T follicular helper cell (primary cell): ENCODE measurements at places on chromosomes 16 and 17.

GRCh38 chr16:49529411-49530045 is 155.9 kb downstream of the C16orf78 start:
- no peak for DNase-seq

GRCh38 chr16:20064931-20065330 is 8.8 kb downstream of the GPR139 start:
- no peak for DNase-seq

DNA sequence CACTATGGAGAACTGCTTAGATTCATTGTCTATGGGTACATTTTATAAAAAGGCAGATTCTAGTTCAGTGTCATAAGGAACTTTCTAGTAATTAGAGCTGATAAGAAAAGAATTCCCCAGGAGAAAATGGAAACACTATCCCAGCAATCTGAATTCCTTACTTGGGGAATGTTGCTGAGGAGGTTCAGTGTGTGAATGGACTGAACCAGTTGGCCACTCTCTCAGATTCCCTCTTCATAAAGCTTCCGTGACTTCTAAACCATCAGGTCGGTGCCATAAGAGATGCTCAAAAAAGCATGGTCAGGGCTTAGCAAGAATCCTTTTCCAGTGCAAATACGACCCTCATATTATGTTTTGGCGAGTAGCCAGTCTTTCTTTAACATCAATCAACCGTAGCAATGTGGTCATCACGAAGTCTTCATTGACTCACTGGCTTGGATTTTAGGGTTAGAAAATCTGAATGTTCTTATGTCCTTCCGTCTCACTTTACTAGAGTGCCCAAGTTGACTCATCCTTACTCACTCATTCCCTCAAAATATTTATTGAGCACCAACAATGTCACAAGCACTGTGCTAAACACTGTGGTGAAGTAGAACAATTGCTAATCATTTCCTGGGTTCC is 102.7 kb upstream of the HLF start:
- DNase-seq: no peak

DNA sequence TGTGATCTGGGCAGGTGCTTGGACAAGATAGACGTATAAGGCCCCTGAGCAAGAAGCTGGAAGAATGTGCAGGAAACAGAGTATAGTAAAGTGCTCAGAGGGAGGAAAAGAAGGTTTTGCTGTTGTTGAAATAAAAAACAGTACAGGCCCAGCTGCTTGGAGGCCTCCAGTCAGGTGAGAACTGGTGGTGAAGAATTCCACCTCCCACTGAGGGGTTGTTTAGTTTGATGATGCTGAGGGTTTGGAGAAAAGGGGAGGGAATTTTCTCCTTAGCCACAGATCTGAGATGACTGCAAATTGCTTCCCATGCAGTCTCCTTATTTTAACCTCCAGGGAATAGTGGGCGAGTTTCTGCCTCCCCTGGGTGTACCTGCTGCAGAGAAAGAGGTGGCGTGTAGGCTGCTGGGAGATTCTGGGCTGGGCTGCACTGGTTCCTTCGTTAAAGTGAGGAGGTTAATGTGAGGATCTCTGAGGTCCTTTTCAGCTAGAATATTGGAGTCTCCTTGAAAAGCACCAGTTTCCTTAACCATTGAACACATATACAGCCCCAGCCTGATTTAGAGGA is 25.8 kb downstream of the SMPD3 start:
- DNase-seq: no peak

DNA sequence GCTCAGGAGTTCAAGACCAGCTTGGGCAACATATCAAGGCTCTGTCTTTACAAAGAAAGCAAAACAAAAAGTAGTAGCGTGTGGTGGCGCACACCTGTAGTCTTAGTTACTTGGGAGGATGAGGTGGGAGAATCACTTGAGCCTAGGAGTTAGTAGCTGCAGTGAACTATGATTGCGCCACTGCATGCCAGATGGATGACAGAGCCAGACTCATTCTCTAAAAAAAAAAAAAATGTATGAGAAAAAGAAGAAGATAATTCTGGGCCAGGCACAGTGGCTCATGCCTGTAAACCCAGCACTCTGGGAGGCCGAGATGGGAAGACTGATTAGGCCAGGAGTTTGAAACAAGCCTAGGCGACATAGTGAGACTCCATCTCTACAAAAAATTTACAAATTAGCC is 28.5 kb downstream of the STAT5B start:
- DNase-seq: no peak

GRCh38 chr17:34291721-34292348 is 6.3 kb downstream of the CCL11 start:
- no peak for DNase-seq

DNA sequence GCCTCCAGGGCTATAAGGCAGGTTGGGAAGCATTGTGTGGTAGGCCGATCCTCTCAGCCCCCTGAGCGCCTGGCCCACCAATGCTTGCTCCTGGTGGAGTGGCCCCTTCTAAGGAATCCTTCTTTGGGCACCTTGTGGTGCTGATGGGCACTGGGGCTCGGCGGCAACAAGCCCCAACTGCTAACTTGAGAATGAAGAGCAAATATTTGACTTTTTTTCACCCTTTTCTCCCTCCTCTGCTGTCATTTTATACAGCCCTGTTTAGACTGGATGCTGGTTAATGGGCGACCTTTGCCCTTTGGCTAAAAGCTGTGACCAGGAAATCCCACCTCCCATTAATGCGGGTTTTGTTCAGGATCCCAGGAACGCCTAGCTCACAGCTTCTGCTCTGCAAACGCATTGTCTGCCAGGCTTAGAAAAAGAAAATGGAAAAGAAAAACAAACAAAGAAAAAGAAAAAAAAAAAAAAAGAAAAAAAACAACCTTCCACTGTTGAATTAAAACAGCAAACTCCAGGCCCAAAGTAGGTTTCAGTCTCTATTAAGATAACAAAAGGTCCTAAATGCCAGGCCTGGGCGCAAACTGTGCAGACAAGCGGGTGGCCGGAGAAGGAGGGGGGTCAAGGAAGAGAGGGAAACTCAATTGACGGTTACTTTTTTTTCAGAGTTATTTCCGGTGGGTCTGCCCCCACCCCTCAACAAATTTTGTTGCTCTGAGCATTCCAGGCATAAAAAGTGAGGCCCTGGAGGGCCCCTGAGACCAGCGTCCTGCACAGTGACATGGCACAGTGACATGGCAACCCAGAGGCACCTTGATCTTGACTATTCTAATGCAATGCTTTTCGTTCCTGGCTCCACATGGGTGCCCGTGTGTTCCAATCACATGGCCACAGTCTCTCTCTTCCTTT is 301.4 kb downstream of the MAF start:
- DNase-seq: no peak

GRCh38 chr17:6512552-6512951 is 43.8 kb downstream of the PITPNM3 start:
- DNase-seq: no peak

DNA sequence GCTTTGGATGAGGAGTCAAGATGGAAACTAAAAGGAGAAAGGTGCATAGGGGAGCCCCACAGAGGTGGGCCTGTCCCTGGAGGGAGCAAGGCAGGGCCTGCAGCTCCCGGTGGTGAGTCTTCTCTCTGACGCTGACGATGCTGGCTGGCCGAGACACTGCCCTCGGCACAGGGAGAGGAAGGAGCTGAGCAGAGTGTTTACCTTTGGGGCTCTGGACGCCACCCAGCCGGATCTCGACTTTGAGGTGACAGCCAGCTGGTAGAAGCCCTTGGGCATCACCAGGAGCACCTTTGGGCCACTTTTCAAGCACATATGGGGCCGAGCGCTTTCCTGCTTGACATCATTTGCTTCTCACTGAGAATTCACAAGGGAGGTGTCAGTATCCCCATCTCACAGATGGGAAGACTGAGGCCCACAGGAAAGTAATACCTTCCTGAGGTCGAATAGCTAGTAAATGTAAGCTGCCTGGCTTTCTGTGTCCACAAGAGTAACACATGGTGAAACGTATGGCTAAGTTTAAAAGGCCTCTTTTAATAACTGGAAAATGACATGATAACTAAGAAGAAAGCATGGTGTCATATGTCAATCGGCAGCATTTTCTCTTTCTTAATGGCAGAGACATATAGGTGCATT is 294.3 kb upstream of the TNRC6C start:
- no peak for DNase-seq

- DNase-seq: no peak
Observed at GRCh38 chr17:21376081-21376758, at the start of gene KCNJ12. KCNJ12 (plus strand) TSS chr17:21376357; CDS start chr17:21415343, 38,986 bp downstream.

GRCh38 chr16:58026139-58026704 is 668 bp downstream of the MMP15 start:
- no peak for DNase-seq

DNA sequence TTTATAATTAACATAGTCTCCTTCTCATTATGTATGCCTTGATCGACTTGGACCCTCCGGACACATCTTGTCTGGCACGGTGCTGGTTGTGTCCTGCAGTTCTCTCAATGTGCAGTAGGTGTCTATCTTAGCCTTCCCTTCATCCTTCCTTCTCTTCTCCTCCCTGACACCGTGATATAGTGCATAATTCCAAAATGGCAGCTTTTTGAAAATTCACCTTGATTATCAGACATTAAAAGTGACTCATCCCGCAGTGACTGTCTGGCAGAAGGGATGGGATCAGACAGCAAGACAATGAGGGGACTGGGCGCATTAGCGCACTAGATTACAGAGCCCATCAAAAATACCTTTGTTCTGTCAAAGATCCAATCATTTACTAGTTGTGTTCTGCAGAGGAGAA is 70.0 kb upstream of the PMFBP1 start:
- DNase-seq: no peak

- no peak for DNase-seq
Observed at GRCh38 chr17:4853208-4853671, 20.1 kb downstream of the MINK1 start.

DNA sequence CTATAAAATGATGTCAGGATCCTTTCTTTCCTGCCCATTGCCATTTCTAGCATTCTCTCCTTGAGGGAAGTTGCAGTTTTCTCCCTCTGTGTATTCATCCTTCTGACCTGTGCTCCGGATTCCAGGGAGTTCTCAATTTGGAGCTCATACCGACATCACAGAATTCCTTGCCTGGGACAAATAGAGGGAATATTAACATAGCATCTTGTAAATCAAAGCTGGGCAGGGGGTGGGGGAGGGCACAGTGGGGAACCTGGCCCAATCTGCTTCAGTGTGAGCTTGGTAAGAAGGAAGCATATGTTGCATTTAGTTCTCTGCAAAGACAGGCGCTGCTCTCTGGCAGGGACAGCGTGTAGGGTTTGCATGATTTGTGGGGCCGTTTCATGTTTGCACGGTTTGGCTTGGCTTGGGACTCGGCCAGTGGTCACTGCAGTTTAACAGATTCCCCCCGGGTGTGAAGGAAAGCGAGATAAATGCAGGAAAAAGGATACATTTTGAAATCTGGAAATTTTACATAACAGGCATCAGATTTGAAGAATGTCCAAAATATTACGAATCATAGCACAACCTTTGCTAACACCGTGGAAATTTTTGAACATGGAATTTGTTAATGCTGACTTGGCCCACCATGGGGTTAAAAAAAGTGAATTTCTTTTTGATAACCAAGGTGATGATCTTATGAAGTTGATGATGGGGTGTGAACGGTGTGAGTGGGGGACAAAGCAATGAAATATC is 178.0 kb downstream of the WWOX start:
- DNase-seq: no peak

- DNase-seq: no peak
Observed at GRCh38 chr16:3190949-3191353, 2.9 kb downstream of the OR1F1 start.

- DNase-seq: no peak
Observed at GRCh38 chr17:55451203-55451641, 29.6 kb upstream of the MMD start.

DNA sequence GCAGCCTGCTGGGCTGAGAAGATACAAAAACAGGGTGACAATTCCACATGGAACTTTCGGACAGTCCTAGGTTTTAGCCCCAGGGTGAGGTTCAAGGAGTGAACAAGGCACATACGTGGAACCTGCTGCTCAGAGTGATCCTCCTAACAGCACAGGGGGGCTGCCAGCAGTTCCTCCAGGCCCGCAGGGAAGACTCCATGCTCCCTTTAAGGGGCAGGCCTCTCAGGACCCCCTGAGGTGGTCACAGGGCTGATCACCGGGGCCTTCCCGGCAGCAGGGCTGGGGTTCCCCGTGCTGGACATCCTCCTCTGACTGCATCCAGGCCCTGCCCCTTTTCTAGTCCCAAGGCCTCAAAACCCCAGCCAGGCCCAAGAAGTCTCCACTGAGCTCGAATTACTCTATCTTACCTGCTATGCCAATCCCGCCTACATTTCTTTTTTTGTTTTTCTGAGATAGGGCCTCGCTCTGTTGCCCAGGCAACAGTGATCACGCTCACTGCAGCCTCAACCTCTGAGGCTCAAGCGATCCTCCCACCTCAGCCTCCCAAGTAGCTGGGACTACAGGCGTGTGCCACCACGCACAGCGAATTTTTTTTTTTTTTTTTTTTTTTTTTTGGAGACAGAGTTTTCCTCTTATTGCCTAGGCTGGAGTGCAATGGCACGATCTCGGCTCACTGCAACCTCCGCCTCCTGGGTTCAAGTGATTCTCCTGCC is 10.4 kb downstream of the CANT1 start:
- DNase-seq: no peak
